ENCODE measurements at places on chromosomes 6 and 20.

- DNase-seq = no peak
Measured at GRCh38 chr20:39630215-39630908, 668.2 kb downstream of the DHX35 start.

DNA sequence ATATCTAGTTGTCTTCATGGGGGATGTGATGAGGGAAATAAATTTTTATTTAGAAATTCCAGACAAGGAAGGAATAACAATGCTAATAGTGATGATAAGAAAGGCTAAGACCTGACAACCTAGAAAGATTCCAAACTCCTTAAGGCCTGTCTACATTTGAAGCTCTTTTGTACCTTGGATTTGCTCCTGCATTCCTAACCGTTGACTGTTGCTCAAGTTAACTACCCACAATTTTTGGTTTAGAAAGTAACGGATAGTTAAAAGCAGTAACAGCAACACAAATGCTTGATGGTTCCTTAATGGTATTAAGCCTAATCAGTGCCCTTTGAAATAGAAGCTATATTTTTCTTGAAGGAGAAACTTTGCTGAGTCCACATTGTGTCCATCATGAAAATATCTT is 52.9 kb downstream of the TRMT11 start:
- DNase-seq = no peak

GRCh38 chr20:39773380-39774000 is 811.3 kb downstream of the DHX35 start:
- DNase-seq = no peak

GRCh38 chr20:7155282-7155681 is 387.8 kb downstream of the BMP2 start:
- DNase-seq = no peak

DNA sequence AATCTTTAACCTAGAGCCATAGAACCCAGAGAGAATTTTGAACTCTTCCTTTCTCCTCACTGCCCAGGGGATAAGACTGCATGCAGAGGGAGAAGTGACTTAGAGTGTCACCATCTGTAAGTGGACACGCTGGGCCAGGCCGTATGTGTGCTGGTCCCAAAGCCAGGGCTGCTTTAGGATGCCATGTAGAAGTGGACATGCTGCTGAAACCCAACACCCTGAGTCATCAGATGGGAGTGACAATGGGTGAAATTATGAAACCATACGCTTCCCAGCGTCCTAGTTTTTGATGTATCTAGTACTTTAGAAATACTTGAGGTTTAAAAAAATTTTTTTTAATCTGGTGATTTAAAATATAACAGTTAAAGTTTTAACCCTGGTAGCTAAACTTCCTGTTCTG is 191.1 kb downstream of the FNDC1 start:
- no peak for DNase-seq

- no peak for DNase-seq
Measured at GRCh38 chr6:99185525-99185924, 163.9 kb downstream of the FAXC start.

- no peak for DNase-seq
Measured at GRCh38 chr6:87237804-87238203, 82.4 kb downstream of the ZNF292 start.

- DNase-seq = no peak
Measured at GRCh38 chr6:61886608-61887259, 399.3 kb downstream of the KHDRBS2 start.

GRCh38 chr20:728256-728944 is 39.9 kb downstream of the SLC52A3 start:
- peak; percentile 41 for DNase-seq

- no peak for DNase-seq
Measured at GRCh38 chr6:7991536-7991935, 72.7 kb downstream of the BLOC1S5 start.

DNA sequence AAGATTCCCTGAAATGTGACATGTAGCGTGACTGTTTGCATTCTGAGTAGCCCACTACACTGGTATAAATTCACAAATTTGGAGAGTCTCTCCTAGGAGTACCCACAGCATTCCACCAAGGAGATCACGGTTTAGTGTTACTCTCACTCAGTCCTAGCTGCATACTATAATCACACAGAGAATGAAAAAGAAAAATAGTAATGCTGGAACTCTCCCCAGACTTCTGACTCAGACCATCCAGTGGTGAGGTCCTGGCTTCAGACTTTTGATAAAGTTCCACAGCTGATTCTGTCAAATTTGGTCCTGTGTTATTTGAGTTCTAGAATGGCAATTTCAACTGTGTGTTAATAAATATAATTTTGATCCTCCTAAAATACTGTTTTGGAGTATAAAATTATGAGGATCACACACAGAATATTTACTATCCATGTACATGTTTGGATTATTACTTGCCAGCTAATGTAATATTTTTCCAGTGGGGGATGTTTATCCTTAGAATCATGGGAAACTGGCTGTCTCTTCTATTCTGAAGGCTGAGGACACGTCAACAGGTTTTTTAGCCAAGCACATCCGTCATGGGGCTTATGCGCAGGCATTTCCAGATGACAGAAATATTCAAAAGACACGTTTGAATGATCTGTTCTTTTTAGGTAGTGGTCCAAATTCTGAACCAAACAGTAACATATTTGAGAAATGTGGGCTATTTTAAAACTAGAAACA is 5.1 kb upstream of the KIAA0408 start:
- DNase-seq = no peak

GRCh38 chr20:16590041-16590633 is 16.9 kb upstream of the KIF16B start:
- no peak for DNase-seq

- DNase-seq = no peak
Measured at GRCh38 chr20:35437599-35437998, 429 bp downstream of the GDF5 start.

DNA sequence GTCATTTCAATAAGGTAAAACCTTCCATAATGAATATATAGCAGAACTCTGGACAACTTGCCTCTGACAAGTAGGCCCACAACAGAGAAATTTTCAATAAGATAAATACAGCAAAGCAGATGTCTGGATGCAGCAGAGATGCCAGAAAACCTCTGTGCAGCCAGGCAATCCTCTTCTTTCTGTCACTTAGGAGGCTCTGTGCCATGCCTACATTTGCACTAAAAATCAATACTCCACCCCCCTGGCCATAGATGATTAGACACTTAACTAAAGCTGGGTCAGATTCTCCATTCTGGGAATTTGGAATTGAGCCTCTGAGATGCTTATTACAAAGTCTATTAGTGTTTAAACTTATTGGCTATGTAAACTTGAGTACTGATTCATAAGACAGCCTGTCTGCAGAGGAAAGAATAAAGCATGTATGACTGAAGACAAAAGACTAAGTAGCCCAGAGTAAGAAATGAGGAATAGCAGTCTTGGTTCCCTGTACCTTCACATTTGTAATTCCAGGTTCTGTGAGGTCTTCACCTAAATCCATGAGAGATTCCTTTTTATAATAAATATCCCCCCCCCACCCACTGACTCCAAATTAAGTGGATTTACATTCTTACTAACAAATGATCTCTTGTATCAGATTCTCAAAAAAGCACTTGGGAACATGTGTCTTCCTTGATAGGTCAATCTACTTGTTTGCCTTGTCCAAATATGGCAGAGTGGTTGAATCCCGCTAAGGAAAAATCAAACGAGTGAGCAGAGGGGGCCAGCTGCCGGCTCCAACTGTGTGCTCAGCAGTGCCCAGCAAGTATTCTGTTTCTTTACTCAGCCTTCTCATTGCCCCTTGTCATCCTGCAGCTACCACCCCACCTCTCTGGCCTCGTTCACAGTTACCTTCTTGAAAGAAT is 20.4 kb downstream of the MAN1A1 start:
- DNase-seq = no peak

DNA sequence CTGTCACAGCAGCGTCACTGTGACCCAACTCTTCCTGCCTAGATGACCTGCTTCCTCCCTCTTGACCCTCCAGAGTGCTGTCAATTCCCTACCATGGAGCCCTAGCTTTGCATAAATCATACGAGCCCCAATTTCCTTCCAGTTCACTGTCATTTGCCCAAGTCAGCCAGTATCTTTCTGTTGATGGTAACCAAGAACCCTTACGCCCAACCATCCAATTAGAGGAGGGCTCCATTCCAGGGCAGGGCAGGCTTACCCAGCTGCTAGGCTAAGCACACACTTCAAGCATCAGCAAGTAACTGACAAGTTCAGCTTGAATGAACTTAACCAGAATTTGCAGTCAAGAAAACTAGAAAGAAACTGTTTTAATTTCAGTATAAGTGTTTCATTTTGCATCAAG is 25.7 kb downstream of the WFDC3 start:
- no peak for DNase-seq

DNA sequence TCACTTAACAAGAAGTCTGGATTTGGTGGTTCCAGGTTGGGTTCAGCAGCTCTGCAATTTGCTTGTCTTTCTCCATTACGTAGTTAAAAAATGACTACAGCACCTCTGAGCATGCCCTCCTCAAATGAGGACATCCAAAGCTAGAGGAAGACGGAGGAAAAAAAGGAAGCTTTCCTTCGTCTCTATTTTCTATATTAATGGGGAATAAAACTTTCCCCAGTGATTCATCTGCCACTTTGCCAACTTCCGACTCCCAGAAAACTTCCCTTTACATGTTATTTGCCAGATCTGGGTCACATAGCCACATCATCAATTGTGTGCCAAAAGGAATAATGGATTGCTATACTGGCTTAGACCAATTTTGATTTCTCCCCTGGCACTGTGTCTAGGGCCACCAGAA is 69.5 kb downstream of the ZFAND3 start:
- no peak for DNase-seq

DNA sequence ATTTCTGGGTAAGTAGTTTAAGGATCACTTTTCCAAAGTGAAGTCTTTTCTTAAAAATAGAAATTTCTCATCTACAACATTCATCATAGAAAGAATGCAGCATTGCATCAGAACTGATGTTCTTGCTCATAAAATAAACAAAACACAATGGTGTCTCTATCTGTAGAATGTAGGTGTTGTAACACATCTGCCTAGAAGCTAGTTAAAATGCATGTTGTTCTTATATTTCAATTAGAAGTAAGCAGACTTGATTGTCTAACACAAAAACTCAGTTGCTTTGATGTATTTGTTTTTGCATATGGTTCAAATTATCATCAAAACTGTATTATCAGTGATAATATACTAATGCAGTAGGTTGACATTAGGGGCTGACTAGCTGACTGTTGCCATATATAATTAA is 654.7 kb upstream of the FLRT3 start:
- no peak for DNase-seq

- no peak for DNase-seq
Measured at GRCh38 chr6:150482883-150483409, 114.1 kb downstream of the IYD start.

DNA sequence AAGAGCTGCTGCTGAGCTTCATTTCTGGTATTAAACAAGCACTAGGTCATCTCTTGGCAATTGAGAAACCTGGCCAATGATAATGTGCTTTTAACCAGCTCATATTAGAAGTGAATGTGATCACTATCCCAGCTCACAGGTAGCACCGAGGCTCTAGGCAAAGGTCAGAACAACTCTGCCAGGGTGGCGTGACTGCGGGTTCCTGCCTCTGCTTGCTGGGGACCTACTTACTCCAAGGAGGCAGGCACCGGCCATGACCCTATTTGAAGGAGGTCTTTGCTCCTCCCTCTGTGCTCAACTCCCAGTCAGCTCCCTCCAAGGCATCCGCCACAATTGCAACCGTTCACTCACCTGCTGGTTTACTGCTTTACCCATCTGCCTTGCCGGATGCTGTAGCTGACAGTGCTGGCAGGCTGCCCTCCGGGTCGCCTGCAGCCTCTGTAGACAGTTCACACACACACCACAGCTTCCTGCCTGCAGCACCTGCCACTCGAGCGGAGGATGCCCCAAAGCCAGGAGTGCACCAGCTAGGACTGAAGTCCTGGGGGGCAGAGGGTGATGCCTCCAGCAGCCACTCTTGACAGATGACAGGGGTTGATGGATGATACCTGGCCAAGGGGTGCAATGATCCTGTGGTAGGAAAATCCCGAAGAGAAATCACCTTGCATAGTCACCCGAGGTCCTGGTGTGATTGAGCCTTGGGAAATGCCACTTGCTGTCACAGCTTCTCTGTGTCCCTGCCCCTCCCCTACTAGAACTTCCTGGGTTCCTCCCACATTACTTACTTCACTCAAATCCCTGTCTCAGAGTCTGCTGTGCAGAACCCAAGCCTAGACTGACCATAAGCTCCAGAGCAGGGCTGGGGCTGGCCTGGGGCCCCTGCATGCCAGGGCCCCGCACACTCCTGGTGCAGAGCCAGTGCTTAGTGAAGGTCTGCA is 8.8 kb upstream of the VSX1 start:
- DNase-seq = peak; percentile 61

- no peak for DNase-seq
Measured at GRCh38 chr6:167127785-167128531, 5.1 kb downstream of the CCR6 start.

DNA sequence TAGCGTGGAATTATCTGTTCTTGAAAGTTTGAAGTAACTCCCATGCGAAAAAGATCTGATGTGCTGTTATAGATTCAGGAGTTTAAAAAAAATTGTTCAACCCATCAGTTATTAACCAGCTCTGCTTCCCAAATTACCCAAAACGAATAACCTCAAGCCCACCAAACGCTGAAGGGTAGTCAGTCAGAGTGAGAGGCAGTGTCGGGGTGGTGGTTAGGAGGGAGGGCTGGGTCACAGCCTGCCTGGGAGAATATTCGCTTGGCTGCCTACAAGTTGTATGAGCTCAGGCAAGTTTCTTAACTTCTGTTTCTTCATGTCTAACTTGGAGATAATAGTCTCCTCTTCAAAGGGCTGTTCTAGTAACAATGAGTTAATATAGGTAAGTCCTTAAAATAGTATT is 114.6 kb downstream of the JPH2 start:
- DNase-seq = no peak

GRCh38 chr6:162618448-162619002 is 109.0 kb downstream of the PRKN start:
- DNase-seq = no peak

GRCh38 chr20:25229486-25230165 is 18.3 kb upstream of the PYGB start:
- no peak for DNase-seq

DNA sequence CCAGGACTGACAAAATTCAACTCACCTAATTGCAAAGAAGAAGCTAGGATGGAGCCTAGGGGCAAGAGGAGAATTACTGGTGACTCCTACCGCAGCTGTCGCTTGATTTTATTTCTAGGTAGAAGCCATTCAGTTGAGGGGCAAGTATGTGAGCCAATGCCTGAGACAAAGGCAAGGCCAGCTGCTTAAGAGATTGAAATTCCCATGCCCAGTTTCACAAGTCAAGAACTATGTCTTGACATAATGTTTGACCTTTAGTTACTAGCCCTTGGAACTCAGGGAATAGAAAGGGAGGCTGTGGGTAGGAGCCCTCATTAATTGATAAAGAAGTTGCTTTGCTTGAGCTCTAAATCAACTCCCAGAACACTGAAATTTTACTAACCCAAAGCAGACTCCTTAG is 54.0 kb downstream of the GPR63 start:
- DNase-seq = no peak

- DNase-seq = no peak
Measured at GRCh38 chr6:42029062-42029685, 21.1 kb upstream of the TAF8 start.

GRCh38 chr6:125013938-125014660 is 51.9 kb downstream of the RNF217 start:
- DNase-seq = no peak

Measured in activated CD4-positive, CD25-positive, alpha-beta regulatory T cell treated with anti-CD3 and anti-CD28 coated beads, Interleukin-2, amount 50 U/mL, for 72 hours (primary cell).